SJCRH30 (cell line): ENCODE measurements at places on chromosomes 1 and 21. TPM values are rescaled to one million over a fixed set of nuclear protein-coding genes. Genes with fewer than 3 reads are reported as not detected.

Gene BEST4
- not detected in 2 replicates for total RNA-seq

Gene ORC1
- 37.3 and 38.9 TPM in 2 replicates for total RNA-seq

Gene LCE6A
- total RNA-seq = not detected in 2 replicates

Gene ADAMTS1
- total RNA-seq = 188 and 220 TPM in 2 replicates

Gene FAM229A
- total RNA-seq = 2.1 and 4.2 TPM in 2 replicates

Gene IGSF5
- total RNA-seq = 2.9 and 4.1 TPM in 2 replicates

Gene SGIP1
- 0.05 and 0.18 TPM in 2 replicates for total RNA-seq

Gene PDE9A
- total RNA-seq = 14.8 and 14.9 TPM in 2 replicates

Gene RORC
- not detected in 2 replicates for total RNA-seq

DNA sequence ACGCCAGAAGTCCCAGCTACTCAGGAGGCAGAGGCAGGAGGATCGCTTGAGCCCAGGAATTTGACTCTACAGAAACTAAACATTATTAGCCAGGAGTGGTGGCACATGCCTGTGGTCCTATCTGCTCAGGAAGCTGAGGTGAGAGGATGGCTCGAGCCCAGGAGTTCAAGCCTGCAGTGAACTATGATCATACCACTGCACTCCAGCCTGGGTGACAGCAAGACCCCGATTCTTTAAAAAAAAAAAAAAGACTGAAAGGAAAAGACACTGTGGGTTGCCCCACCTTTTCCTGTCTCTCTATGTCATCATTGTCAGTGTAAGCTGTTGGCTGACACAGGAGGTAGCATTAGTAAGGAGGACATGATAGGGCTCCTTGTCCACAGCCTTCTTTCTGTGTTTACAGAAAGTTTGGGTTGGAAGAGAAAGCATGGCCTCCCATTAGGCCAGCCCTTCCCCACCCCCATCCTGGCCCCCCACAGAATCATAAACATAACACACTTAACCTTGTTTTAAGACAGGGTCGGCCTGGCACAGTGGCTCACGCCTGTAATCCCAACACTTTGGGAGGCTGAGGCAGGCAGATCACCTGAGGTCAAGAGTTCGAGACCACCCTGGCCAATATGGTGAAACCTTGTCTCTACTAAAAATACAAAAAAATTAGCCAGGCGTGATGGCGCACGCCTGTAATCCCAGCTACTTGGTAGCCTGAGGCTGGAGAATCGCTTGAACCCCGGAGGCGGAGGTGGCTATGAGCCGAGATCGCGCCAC is 20.6 kb upstream of the RCAN3 start:
- H3K4me3 ChIP-seq = no peak overlapping the region
- DNase-seq = no peak
- H3K27ac ChIP-seq = no peak overlapping the region
- H3K4me1 ChIP-seq = no peaks in the 10 kb centered on the region

DNA sequence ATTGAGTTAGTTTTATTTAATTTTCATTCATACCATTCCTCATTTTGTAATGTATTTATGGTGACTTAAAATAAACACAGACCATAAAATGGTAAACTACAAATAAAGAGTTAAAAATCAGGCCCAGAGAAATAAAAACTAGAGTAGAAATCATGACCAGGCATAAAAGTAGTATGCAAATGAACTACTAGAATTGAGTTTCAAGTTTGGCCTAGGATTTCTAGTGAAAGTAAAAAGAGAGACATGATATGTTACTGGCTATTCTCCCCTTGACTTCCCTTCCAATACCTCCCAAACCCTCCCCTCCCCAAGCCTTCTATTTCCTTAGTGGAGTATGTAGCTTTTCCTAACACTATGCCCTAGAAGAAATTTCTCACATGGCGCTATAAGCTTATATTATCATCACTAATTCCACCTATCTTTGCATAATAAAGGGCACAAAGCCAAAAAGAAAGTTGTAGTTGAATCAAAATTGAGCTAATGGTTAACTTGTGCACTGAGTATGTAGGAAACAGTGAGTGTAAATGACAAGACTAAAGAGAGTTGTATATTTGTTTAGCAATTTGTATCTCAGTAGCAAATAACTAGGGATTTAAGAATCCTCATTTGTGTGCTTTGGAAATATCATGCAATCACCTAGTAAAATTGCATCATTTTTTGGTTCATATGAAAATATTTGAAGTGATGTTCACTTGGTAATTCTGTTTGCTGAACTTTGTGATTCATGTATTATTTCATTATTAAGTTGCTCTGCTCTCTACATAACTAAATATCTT is 29.7 kb upstream of the CDC14A start:
- no peaks in the 10 kb centered on the region for H3K36me3 ChIP-seq
- H3K4me3 ChIP-seq = no peak overlapping the region
- no peaks in the 10 kb centered on the region for H3K4me1 ChIP-seq
- H3K27me3 ChIP-seq = no peaks in the 10 kb centered on the region

GRCh38 chr1:67571901-67572593 is 113.0 kb upstream of the GADD45A start:
- H3K36me3 ChIP-seq = no peaks in the 10 kb centered on the region
- no peaks in the 10 kb centered on the region for H3K27me3 ChIP-seq
- H3K4me1 ChIP-seq = peaks cover 41% of the 10 kb centered on the region
- peak overlapping the region; percentile 28 for H3K4me3 ChIP-seq
- H3K27ac ChIP-seq = peak overlapping the region; percentile 32
- peak; percentile 63 for DNase-seq

- H3K4me1 ChIP-seq = no peaks in the 10 kb centered on the region
- DNase-seq = peak; percentile 8
- H3K27ac ChIP-seq = no peak overlapping the region
- H3K36me3 ChIP-seq = no peaks in the 10 kb centered on the region
Measured at GRCh38 chr1:92404661-92405060, 82.1 kb downstream of the GFI1 start.

GRCh38 chr21:29102791-29103257 is 27.6 kb upstream of the MAP3K7CL start:
- 0 out of 2 replicates have a peak, but pooled peaks cover 2% of the 10 kb centered on the region for H3K36me3 ChIP-seq
- no peak overlapping the region for H3K27ac ChIP-seq
- peaks cover 16% of the 10 kb centered on the region for H3K4me1 ChIP-seq
- H3K27me3 ChIP-seq = no peaks in the 10 kb centered on the region
- DNase-seq = no peak

DNA sequence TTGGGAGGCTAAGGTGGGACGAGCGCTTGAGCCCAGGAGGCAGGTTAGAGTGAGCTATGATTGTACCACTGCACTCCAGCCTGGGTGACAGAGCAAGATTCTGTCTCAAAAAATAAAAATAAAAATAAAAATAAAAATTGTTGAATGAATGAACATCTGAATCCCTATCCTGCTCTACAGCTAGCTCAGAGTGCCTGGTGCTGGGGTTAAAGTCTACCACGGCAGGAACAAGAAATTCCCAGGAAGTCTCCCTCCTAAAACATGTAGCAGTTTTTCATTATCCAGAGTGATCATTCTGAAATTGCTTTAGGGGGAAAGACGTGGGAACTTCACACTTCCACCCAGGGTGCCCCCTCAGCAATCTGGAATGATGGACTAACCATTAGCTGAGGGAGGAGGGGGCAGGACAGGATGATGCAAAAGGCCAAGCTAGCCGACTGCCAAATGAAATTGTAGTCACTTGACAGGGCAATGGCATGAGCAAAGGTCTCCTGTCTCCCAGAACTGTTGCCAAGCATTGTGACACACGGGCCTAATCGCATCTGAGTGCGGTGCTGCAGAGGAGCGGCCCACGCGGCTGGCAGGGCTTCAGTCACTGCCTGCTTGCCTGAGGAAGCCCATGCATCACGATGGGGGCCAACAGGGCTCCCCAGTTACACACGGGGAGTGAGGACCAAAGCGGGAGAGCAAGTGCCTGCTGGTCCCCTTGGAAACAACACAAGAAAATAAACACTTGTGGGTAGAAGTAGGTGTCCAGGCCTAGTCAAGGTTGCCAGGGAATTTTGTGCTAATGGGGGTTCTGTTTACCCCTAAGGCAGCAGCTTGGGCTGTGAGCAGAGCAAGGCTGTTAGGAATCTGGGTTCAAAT is 85.7 kb downstream of the NENF start:
- no peaks in the 10 kb centered on the region for H3K27me3 ChIP-seq
- H3K27ac ChIP-seq = peak overlapping the region; percentile 17; the same call in 1 of the 2 replicates
- peaks cover 47% of the 10 kb centered on the region for H3K4me1 ChIP-seq
- peak; percentile 64 for DNase-seq
- no peak overlapping the region for H3K4me3 ChIP-seq
- no peaks in the 10 kb centered on the region for H3K36me3 ChIP-seq

- peak; percentile 78 for DNase-seq
- H3K4me1 ChIP-seq = no peaks in the 10 kb centered on the region
- no peak overlapping the region for H3K27ac ChIP-seq
- no peaks in the 10 kb centered on the region for H3K36me3 ChIP-seq
- H3K4me3 ChIP-seq = no peak overlapping the region
- H3K27me3 ChIP-seq = no peaks in the 10 kb centered on the region
Measured at GRCh38 chr1:223074445-223075300, 68.4 kb downstream of the TLR5 start.

DNA sequence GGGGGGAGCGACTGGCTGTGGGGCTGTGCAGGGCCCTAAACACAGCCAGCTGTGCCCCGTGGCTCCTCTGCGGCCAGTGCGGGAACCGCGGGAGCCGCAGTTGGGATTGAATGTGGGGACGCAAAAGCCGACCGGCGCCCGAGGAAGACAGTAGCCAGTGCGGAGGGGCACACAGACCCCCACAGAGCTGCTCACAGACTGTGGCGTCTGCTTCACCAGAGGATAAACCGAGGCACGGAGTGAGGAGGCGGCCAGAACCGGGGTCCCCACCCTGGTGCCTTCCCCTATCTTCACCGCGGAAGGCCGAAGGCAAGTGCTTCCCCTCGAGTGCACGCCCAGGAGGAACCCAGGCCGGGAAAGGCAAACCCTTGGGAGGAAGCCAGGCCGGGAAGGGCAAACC is 8.7 kb upstream of the TMEM52 start:
- peaks cover 13% of the 10 kb centered on the region for H3K27me3 ChIP-seq
- no peaks in the 10 kb centered on the region for H3K36me3 ChIP-seq
- no peak overlapping the region for H3K27ac ChIP-seq
- H3K4me1 ChIP-seq = no peaks in the 10 kb centered on the region
- no peak for DNase-seq
- H3K4me3 ChIP-seq = no peak overlapping the region

DNA sequence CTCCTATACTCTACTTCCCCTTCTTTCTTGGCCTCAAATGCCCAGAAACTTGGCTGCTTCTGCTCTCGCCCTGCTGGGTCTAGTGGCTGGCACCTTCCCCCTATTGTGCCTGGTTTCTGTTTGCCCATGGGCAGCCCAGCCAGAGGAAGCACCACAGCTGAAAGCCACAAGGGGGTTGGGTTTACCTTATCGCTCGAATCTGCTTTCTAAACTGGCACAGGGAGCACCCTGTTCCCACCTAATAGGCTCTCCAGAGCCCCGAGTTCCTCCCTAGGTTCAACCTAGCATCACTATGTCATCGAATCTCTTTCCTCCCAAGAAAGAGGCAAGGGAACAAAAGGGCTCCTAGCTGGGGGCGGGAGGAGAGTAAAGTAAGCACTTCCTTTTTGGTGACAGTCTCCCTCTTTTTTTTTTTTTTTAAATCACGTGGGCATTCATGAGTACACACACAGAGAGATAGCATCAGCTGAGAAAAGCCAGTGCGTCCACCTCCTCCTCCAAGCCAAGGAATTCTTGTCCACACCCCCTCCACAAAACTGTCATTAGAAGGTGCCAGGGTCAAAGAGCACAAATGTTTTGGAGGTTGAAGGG is 72.8 kb downstream of the PLEKHA6 start:
- no peaks in the 10 kb centered on the region for H3K27me3 ChIP-seq
- no peaks in the 10 kb centered on the region for H3K36me3 ChIP-seq
- peaks cover 36% of the 10 kb centered on the region for H3K4me1 ChIP-seq
- H3K4me3 ChIP-seq = no peak overlapping the region

GRCh38 chr1:46474570-46474969 is 15.1 kb upstream of the DMBX1 start:
- peaks cover 26% of the 10 kb centered on the region for H3K27me3 ChIP-seq
- DNase-seq = no peak
- no peaks in the 10 kb centered on the region for H3K36me3 ChIP-seq
- no peak overlapping the region for H3K27ac ChIP-seq
- no peaks in the 10 kb centered on the region for H3K4me1 ChIP-seq
- H3K4me3 ChIP-seq = no peak overlapping the region

- no peak overlapping the region for H3K4me3 ChIP-seq
- no peak overlapping the region for H3K27ac ChIP-seq
- no peak for DNase-seq
- no peaks in the 10 kb centered on the region for H3K4me1 ChIP-seq
Measured at GRCh38 chr1:181718034-181718433, 234.7 kb downstream of the CACNA1E start.

GRCh38 chr1:198254948-198255347 is 98.2 kb downstream of the NEK7 start:
- no peaks in the 10 kb centered on the region for H3K27me3 ChIP-seq
- H3K4me3 ChIP-seq = no peak overlapping the region
- no peak for DNase-seq
- no peak overlapping the region for H3K27ac ChIP-seq

- no peak overlapping the region for H3K4me3 ChIP-seq
- DNase-seq = no peak
- no peaks in the 10 kb centered on the region for H3K36me3 ChIP-seq
- H3K27ac ChIP-seq = no peak overlapping the region
- peaks cover 28% of the 10 kb centered on the region for H3K27me3 ChIP-seq
Measured at GRCh38 chr1:53480678-53481077, 21.5 kb downstream of the DMRTB1 start.

DNA sequence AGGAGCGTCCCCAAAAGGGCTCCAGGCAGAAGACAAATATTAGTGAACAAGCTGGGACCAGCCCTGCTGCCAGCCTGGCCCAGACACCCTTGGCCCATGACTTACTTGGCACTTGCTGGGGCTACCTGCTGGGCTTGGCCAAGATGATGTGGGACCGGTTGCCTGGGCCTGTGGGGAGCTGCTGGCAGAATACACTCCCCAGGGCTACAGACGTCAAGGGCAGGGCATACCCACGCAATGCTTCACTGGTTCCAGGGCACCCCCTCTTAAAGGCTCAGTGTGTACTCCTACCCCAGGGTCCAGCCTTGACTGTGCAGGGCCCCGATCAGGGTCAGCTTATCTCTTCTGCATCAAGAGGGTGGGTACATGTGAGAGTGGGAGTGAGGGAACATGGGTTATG is 106.5 kb upstream of the SLC2A1 start:
- H3K4me1 ChIP-seq = peaks cover 4% of the 10 kb centered on the region; the same call in 1 of the 2 replicates
- no peak for DNase-seq
- H3K36me3 ChIP-seq = no peaks in the 10 kb centered on the region
- H3K4me3 ChIP-seq = no peak overlapping the region
- H3K27ac ChIP-seq = no peak overlapping the region
- H3K27me3 ChIP-seq = no peaks in the 10 kb centered on the region
